ENCODE measurements at places on chromosomes 4 and X.

DNA sequence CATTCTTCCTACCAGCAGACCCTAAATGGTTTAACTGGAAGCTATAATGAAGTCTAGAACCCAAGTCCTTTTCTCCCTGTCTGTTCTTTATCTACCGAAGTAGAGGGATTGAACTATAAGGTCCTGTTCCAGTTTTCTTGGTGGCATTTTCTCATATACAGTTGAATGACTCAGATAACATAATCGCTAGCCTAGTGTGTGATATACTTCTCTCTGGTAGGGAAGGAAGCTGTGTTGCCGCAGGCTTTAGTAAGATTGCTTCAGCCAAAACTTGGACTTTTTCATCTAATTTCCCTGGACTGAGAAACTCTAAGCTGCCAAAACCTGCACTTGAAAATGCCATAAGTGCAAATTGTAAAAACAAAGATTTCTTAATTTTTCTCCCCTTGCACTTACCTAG lies 123.4 kb downstream of the NWD2 start:
- DNase-seq = no peak

- no peak for DNase-seq
Observed at GRCh38 chr4:8506373-8507195, 66.0 kb downstream of the TRMT44 start.

DNA sequence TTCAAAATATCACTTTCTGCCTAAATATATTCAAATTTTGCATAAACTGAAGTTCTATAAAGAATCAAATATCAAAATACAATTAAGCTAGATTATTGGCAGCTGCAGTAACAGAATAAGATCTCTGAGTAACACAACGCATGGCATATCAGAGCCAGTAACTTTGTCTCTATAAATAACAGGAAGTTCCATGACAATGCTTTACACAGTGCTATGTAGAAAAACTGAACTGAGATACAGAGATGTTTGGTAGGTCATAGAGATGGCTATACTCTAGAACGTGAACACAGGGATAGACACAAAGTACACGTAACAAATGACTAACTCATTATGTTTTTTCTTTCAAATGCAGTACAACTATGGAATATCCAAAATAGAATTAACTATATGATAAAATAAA lies 18.2 kb downstream of the UBE2D3 start:
- DNase-seq = no peak

GRCh38 chr4:83546786-83547185 lies 10.9 kb downstream of the GPAT3 start:
- no peak for DNase-seq

DNA sequence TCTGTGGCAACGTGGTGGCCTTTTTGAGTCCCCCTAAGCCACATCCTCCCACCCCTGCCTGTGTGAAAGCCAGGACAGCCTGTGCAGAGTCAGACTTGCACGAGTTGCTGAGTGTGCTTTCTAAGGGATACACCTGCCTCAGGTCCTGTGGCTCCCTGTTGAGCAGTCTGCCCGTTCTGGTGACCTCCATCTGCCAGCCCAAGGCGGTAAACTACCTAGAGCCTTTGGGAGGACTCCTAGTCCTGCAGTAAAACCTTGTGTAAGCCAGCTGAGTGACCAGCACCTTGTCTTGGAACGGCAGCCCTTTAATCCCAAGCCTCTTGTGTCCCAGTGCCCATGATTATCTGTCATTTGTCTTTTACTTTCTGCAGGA lies 69.3 kb downstream of the NBDY start:
- DNase-seq = no peak

GRCh38 chr4:13612569-13612968 lies 15.0 kb downstream of the BOD1L1 start:
- no peak for DNase-seq

- DNase-seq = no peak
Observed at GRCh38 chrX:118963159-118963558, 11.3 kb upstream of the LONRF3 start.

DNA sequence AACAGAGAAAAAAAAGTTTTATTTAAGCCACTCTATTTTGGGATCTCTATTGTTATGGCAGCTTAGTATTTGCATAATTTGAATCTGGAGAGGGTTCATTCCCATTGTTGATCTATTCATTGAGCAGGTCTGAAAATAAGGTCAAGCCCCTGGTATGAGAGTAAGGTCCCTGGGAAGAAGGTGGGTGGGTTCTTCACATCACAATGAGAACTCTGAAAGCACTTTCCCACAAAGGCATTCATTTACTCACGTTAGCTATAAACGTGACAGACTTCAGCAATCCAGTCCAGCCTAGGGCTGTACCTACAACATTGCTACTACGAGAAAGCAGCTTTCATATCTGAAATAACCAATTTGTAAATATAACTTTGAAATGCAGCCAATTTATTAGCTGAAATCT lies 126.2 kb downstream of the CORIN start:
- DNase-seq = no peak

DNA sequence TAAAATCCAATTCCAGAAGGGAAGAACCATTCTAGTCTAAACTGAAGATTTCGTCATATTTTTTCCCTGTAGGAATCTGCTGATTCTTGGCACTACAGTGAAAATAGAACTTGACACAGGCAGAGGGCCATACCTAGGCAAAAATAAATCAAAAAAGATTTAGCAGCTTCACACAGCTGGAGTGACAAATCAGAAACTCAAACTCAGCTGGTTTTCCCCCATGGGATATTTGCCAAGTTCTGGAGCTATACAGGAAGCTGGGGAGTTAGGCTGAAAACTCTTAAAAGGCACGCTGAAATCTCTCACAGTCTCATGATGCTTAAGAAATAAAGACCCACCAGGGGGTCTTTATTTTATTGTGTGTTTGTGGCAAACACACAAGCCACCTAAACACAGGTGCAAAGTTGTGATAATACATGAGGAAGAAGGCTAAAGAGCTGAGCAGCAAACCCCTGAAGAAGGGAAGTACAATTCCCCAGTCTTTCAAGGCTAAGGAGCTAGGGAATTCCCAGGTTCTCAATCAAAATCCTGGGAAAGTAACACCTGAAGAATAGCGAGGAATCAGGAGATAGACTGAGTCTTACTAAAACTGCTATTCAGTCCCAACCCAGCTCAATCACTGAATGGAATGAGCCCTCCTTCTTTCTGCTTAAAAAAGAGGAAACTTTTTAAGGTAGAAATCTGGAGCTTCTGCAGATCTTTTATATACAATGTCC lies 32.1 kb upstream of the BEND2 start:
- DNase-seq = no peak

- DNase-seq = no peak
Observed at GRCh38 chrX:148763896-148764295, 263.5 kb downstream of the AFF2 start.

GRCh38 chr4:113993887-113994286 lies 14.4 kb upstream of the ARSJ start:
- no peak for DNase-seq

GRCh38 chr4:48490012-48490679 lies at the start of gene ZAR1:
TSS of gene ZAR1 (plus strand) at chr4:48490252. CDS start at chr4:48490292, 40 bp downstream.
- no peak for DNase-seq

DNA sequence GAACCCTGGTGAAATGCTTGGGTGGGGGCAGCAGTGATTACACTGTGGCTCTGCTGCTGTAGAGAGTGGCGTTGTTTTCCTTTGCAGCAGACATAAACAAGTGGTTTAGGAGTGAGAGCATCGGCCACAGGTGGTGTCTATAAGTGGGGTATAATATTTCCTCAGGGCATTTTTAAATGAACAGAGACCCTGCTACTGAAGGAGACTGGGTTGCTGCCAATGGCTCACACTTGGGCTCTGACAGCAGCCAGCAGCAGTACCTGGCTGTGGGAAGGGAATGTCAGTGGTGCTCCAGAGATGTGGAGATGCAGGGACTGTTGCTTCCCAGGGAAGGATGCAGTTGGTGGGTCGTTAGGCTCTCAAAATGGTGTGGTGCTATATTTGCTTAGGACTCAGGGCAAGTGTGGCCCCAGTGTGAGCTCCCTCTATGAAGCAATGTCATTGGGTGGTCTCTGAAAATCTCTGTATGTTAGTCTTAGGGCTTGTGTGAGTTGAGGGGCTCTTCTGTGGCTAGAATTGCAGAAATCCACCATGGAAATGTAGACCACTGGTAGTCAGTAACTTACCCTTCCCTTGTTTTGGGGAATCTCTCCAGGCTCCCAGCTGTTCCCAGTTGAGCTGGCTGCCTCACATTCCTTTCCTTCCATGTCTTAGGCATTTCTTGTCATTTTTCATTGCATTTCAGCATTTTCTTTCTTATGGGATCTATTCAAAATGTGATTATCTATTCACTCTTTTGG lies 1023.0 kb upstream of the GRID2 start:
- DNase-seq = no peak

GRCh38 chrX:137926090-137926489 lies 360.2 kb downstream of the ZIC3 start:
- DNase-seq = no peak

All from NCI-H1436 treated with DMSO at 0.1 percent for 48 hours (cell line).